ENCODE measurements at places on chromosomes 16 and 17.
A peak's percentile ranks its signal among the peaks of the same experiment; 100 is the strongest.

DNA sequence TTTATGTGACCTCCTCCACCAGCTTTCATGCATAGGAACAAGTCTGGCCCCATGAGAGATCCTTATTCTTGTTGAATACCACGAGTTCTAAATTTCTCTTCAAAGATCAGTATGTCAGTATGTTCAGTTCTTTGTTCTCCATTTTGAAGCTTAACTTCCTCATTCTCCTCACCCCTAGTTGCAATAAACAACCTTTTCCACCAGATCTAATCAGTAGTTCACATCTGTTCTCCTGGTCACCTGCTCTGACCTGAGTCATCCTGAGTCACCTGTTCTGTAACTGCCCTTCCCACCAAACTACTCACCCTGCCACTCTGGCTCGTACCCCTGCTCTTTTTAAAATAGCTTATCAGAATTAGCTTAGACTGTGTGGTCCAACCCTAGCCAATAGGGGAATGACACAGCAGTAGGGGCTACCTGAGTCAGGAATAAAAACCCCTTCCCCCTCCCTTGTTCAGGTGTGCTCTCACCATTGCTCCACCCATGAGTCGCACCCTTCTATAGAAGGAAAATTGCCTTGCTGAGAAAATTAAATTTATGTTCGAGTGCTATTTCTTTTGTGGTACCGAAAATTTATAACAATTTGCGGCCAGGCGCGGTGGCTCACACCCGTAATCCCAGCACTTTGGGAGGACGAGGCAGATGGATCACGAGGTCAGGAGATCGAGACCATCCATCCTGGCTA is 94.6 kb downstream of the EMP2 start:
- no peak for DNase-seq

DNA sequence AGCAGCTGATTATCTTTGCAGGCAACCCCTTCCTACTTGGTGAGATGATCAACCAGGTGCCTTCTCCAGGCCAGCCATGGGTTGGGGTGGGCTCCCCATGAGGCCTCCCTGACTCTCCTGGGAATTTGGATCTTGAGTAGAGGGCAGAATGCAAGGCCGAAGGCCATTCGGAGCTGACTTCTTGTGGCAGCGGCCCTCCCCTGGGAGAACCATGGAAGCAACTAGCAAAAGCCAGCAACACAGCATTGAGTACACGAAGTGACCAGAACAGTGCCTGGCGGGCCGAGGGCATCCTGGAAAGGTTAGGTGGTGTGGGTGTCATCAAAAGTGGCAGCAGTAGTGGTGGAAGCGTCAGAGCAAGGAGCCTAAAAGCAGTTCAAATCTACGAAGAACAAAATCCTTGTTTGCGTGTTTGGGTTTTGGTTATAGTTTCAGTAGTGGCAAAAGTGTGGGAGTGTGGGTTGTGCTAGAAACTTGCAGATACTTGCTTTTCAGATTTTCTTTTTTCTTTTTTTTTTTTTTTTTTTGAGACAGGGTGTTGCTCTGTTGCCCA is 2.0 kb upstream of the ALDH3A1 start:
- DNase-seq: no peak

GRCh38 chr17:14201988-14202380 is 34.7 kb downstream of the CDRT15 start:
- DNase-seq: no peak

- DNase-seq: peak; percentile 70
Measured at GRCh38 chr16:89863741-89864526, 9.5 kb upstream of the TCF25 start.

DNA sequence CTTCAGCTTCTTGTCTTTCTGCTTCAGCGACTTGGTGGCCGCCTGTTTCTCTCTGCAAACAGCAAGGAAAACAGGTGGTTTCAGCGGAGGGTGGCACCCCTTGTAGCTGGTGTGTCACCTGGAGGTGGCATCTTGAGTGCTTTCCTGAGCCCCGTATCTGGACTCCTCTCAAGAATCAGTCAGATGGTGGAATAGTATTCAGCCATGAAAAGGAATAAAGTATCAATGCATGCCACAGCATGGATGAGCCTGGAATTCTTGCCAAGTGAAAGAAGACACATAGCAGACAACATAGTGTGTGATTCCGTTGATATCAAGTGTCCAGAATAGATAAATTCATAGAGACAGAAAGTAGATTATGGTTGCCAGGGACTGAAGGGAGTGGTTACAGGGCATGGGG is 65.2 kb downstream of the NDE1 start:
- no peak for DNase-seq

DNA sequence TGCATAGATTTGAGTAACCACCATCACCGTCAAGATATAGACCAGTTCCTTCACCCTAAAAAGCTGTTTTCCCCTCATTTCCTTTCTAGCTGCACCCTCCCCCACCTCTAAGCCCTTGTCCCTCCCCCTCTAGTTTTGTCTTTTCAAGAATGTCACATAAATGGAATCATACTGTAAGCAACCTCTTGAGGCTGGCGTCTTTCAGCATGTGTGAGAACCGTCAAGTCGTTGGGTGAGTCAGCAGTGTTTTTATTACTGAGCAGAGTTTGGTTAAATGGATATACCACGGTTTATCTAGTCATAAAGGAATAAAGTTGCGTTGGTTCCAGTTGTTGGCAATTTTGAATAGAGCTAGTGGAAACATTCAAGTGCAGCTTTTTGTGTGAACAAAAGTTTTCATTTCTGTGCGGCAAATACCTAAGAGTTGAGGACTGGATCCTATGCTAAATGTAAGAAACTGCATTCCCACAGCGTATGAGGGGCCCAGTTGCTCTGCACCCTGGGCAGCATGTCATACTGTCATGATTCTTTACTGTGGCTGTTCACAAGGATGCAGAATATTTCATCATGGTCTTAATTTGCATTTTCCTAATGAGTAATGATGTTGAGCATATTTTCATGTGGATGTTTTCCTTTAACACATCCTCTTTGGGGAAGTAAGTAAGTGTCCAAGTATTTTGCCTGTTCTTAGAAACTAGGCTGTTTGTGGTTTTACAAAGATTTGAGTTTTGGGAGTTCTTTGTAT is 264.3 kb downstream of the CPPED1 start:
- peak; percentile 46 for DNase-seq

DNA sequence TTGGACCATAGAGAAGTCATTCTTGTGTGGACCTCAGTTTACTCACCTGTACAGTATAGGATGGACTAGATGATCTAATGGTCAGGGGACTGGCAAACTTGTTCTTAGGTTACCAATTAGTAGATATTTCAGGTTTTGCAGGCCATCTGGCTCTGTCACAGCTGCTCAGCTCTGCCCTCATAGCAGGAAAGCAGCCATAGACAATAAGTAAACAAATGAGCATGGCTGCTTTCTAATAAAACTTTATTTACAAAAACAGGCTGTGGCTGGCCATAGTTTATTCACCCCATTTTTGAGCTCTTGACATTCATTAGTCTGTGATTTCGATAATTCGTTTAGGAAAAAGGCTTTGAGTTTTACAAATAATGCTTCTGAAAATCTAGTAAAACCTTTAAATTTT is 12.7 kb downstream of the BPTF start:
- DNase-seq: no peak

DNA sequence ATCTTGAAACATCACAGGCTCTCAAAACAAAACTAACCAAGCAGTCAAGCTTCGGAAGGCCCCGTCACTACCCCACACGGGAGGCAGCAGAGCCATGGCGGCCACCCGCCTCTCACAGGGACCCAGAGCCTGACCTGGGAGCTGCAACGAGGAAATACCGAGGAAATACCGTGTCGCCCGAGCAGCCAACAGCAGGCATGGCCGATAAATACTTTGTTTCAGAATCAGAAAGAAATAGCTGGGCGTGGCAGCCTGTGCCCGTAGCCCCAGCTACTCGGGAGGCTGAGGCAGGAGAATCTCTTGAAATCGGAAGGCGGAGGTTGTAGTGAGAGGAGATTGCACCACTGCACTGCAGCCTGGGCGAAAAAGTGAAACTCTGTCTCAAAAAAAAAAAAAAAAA is 6.9 kb downstream of the LMF1 start:
- DNase-seq: no peak

- DNase-seq: peak; percentile 34
Measured at GRCh38 chr17:21019976-21020586, 22.7 kb downstream of the USP22 start.

- DNase-seq: no peak
Measured at GRCh38 chr16:23433261-23433920, 19.6 kb downstream of the COG7 start.

- DNase-seq: no peak
Measured at GRCh38 chr17:79832218-79833109, 6.8 kb downstream of the CBX4 start.
